ENCODE measurements at places on chromosomes 12 and 14. TPM values are rescaled to one million over a fixed set of nuclear protein-coding genes. Genes with fewer than 3 reads are reported as not detected.

ADCY4 gene
- 2.9 TPM for total RNA-seq

RAB21 gene
- 4.9 TPM for total RNA-seq

RPGRIP1 gene
- total RNA-seq = 0.33 TPM

PLCZ1 gene
- not detected for total RNA-seq

ASPG gene
- not detected for total RNA-seq
